Stimulated activated CD4-positive, alpha-beta T cell treated with anti-CD3 and anti-CD28 coated beads, Interleukin-12 subunit alpha, Interleukin-12 subunit beta, amount 100 ng/mL, for 4 hours (primary cell): ENCODE measurements at places on chromosomes 1 and 21.

- DNase-seq, result no peak
Measured at GRCh38 chr1:216457356-216457755, 34.1 kb upstream of the USH2A start.

- DNase-seq, result no peak
Measured at GRCh38 chr21:35559829-35560225, 500.5 kb downstream of the SETD4 start.

DNA sequence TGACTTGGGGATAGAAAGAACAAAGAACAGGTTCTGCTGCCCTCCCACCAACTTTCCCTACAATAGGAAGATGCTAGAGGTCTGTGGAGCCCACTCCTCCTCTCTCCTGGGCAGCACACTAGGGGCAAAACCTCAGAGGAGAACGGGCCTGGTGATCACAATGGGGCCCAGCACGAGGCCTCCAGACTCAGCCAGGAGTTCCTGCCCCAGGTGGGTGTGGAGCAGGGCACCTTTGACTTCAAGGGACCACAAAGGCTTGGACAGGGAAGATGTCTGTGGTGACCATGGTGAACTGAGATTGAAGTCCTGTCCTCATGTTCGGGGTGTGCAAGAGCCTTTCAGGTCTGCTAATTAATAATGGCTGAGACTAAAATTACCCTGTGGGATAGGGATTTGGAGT, 88.8 kb downstream of the LAMC2 start:
- no peak for DNase-seq

DNA sequence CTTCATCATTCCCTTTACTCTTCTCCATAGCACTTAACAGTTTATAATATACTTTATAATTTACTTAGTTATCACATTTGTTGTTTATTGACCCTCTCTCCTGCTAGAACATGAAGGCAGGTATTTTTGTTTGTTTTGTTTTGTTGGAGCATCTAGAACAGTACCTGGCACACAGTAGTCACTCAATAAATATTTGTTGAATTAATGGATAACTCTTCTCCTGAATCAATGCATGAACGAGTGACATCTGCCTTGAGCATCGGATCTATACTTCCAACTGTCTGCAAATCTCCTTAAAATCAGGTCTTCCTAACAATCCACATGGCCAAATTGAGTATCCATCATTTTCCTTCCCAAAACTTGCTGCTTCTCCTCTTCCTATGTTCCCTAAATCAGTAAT, 35.9 kb upstream of the MTMR11 start:
- DNase-seq, result no peak

DNA sequence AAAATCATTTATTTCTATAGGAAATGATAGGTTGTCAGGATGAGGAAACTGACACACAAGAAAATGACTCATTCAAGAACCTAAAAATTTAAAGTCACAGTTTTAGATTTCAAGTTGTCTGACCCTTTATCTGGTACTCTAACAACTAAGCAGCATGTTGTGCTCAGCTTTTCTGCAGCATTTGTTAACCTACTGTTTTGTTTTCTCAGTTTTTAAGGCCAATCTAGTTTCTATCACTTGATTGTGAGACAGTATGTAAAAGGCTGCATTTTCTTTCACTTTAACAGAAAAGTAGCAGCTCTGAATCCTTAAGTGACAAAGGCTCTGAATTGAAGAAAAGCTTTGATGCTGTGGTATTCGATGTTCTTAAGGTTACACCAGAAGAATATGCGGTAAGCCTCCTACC, 59.1 kb downstream of the RALGPS2 start:
- DNase-seq, result no peak

GRCh38 chr1:52635321-52636089, 2.5 kb downstream of the SHISAL2A start:
- DNase-seq, result no peak

- DNase-seq, result no peak
Measured at GRCh38 chr1:232589111-232589811, 40.7 kb downstream of the SIPA1L2 start.

- no peak for DNase-seq
Measured at GRCh38 chr1:36560621-36561360, 78.1 kb upstream of the CSF3R start.

GRCh38 chr1:116502671-116503314, 68.0 kb downstream of the CD58 start:
- no peak for DNase-seq

GRCh38 chr1:218426343-218426657, 81.2 kb downstream of the TGFB2 start:
- no peak for DNase-seq

GRCh38 chr1:234624724-234625117, 14.7 kb upstream of the IRF2BP2 start:
- DNase-seq, result no peak

DNA sequence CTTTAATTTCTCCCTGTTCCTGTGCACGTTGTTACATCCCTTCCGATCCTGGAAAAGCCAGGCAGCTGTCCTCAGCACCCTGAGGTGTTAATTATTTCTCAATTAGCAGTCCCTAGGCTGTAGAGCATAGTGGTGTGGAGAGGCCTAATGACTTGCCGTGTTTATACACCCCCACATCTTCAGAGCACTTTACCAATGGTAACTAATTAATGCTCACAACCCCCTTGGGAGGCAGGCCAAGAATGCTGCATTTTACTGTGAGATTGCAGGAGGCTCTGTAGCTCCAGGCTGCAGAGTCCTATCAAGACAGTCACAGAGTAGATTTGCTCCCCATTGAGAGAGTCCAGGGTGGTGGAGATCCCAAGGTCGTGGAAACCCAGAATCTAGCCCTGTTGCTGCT, 2.4 kb upstream of the PARS2 start:
- DNase-seq, result no peak

GRCh38 chr1:66368261-66368660, 165.7 kb upstream of the SGIP1 start:
- DNase-seq, result no peak

- no peak for DNase-seq
Measured at GRCh38 chr1:50268049-50268448, 155.2 kb downstream of the DMRTA2 start.

GRCh38 chr1:162726555-162726954, 63.9 kb upstream of the HSD17B7 start:
- DNase-seq, result no peak

GRCh38 chr1:231460614-231461013, 38.5 kb upstream of the EGLN1 start:
- DNase-seq, result peak; percentile 14

DNA sequence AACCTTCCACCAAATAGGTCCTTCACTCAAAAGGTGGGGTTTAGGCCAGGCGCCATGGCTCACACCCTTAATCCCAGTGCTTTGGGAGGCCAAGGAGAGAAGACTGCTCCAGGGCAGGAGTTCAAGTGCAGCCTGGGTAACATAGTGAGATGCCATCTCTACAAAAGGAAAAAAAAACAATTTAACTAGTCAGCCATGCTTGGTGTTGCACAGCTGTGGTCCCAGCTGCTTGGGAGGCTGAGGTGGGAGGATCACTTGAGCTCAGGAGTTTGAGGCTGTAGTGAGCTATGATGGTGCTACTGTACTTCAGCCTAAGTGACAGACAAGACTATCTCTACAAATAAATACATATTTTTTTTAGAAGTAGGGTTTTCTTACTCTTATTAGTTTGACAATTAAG, 617.5 kb downstream of the KIF26B start:
- no peak for DNase-seq

GRCh38 chr1:2413495-2414296, 1.3 kb upstream of the PEX10 start:
- peak; percentile 21 for DNase-seq

DNA sequence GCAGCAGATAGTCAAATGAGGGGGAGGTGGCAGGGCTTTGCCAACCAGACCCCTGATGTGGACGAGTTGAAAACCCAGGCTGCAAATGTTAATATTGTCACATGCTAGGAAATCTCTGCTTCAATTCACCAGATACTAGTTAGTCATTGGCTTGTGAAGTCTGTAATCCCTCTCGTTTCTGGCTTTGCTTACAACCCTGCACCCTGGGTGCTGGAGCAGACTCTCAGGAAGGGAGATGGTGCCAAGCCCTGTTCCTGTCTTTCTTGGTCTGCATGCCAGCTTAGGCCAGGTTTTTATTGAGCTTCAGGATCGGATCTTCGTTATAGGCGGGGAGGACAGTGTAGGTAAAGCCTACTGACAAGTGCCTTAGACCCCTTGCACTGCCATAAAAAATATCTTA, 53.3 kb downstream of the MDM4 start:
- no peak for DNase-seq

GRCh38 chr1:112381324-112382076, 14.5 kb upstream of the CTTNBP2NL start:
- DNase-seq, result no peak

DNA sequence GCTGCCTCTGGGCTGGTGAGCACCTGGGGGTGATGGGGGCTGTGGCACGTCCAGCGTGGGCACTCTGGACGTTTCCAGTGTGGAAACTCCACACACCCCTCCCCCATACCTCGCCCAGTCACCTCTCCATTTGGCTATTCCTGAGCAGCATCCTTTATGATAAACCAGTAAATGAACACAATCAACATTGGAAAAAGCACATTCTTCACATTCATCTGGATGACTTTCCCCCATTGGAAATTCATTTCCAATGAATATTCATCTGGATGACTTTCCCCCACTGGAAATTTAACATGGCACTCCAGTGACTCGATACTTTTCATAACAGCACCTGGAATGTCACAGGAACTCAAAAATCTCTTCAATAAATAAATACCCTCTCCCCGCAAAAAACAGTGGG, 104.8 kb upstream of the KRTAP19-8 start:
- no peak for DNase-seq

- DNase-seq, result no peak
Measured at GRCh38 chr1:161816201-161816600, 50.1 kb downstream of the ATF6 start.

DNA sequence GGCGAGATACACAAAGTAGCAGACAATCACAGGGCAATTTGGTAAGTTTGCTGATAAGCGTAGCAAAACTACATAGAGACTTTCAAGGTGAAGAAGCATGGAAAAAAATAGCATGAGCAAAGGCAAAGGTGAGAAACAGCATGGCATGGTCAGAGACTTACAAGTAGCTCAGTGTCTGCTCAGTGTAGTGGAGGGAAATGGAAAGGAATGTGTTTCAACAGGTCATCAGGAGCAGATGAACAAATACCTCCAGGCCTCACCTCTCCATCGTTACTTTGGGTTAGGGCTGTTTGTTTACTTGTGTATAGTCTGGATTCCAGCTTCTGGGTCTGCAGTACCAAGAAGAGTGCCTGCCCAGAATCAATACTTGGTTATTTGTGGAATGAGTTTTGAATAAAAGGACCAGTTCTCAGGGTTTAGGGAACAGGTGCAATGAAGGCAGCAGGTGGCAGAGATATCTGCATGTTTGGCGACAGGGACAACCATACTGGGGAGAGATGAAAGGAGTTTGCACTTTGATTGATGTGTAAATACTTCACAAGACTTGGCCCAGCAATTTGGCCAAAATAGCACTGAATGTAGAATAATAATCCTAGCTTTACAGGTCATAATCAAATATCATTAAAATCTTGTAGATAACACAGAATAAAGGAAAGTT, 97.0 kb upstream of the FGGY start:
- no peak for DNase-seq

DNA sequence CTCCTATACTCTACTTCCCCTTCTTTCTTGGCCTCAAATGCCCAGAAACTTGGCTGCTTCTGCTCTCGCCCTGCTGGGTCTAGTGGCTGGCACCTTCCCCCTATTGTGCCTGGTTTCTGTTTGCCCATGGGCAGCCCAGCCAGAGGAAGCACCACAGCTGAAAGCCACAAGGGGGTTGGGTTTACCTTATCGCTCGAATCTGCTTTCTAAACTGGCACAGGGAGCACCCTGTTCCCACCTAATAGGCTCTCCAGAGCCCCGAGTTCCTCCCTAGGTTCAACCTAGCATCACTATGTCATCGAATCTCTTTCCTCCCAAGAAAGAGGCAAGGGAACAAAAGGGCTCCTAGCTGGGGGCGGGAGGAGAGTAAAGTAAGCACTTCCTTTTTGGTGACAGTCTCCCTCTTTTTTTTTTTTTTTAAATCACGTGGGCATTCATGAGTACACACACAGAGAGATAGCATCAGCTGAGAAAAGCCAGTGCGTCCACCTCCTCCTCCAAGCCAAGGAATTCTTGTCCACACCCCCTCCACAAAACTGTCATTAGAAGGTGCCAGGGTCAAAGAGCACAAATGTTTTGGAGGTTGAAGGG, 72.8 kb downstream of the PLEKHA6 start:
- DNase-seq, result no peak

- DNase-seq, result no peak
Measured at GRCh38 chr1:7717748-7718368, 53.2 kb upstream of the VAMP3 start.
